Activated effector memory CD4-positive, alpha-beta T cell treated with Interleukin-2 at 50 U/mL for 16 hours (primary cell): ENCODE measurements at places on chromosomes 11 and 22.

DNA sequence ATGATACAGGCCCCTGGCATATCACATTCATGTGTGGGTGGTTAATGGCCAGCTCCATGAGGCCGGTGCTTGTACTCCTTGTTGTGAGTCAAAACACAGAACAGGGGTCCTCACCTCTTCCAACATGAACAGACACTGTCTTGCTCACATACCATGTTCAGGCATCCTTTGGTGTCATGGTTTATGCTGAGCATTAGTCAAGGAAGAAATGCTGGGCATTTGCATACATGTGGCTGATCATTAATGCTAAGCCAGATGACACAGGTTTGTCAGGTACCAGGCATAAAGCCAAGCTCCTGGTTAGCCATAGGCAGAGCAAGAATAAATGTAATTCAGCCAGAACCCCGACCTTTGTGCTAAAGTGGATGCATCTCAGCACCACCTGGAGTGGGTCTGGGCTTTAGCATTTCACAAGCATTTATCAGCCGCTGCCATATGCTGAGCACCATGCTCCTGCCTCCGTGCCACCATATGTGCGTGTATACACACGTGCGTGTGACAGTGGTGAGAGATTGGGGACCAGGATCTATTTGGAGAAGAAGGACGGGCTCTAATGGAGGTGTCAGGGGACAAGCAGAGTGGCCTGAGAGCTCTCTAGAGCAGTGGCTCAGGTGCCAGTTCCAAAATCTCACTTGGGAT, 55.0 kb downstream of the MICAL2 start:
- no peak for DNase-seq

- DNase-seq = no peak
Measured at GRCh38 chr11:112516755-112517154, 256.1 kb upstream of the PLET1 start.

GRCh38 chr11:66878474-66878873, 21.6 kb downstream of the LRFN4 start:
- no peak for DNase-seq

DNA sequence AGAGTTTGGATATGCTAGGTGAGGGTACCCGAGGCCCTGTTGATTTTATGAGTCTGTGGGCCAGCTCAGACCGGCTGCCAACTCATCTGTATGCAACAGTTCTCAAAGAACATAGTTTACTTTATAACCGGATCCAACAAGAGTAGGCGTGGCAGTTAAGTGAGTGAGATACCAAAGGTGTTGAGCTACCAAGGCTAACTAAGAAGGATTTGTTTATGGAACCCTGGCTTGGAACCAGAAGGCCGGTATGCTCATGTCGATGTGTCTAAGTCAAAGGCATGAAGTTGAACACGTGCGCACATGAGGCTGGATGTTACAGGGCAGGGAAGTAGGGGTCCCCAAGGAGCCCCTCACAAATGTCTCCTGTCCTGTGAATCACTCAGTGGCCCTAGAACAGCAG, at the start of gene KCNJ1:
TSS of gene KCNJ1 (minus strand) at position 20 of the 400 bp plus-strand sequence. CDS start 27,053 bp downstream, outside the sequence.
- no peak for DNase-seq
